ENCODE measurements at places on chromosomes 2 and 18.

- DNase-seq: peak; percentile 74
These were observed at the start of gene TGFA for GRCh38 chr2:70553584-70554337. Gene TGFA, minus strand, starts transcription at chr2:70553826. Its CDS starts 59 bp downstream, at chr2:70553767.

GRCh38 chr2:18153741-18154140 is 275.3 kb downstream of the KCNS3 start:
- no peak for DNase-seq

GRCh38 chr18:64244571-64244970 is 95.7 kb upstream of the LINC00305 start:
- DNase-seq: no peak

DNA sequence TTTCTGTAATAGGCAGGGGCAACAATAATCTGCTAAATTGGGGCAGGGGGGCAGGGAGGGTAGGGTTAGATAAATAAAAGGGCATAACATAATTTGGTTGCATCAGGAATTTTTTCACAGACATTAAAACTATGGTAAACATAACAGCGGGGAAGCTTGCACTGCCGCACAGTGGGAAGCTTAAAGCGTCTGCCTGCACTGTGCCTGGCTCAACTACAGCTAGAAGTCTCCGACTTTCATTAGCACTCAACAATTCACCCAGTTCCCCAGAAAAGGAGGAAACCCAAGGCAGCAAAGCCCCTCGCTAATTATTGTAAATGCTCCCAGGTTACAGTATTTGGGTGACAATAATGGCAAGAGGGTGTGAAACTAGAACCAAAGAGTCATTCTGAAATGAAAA is 562.9 kb downstream of the ARHGAP15 start:
- DNase-seq: no peak

DNA sequence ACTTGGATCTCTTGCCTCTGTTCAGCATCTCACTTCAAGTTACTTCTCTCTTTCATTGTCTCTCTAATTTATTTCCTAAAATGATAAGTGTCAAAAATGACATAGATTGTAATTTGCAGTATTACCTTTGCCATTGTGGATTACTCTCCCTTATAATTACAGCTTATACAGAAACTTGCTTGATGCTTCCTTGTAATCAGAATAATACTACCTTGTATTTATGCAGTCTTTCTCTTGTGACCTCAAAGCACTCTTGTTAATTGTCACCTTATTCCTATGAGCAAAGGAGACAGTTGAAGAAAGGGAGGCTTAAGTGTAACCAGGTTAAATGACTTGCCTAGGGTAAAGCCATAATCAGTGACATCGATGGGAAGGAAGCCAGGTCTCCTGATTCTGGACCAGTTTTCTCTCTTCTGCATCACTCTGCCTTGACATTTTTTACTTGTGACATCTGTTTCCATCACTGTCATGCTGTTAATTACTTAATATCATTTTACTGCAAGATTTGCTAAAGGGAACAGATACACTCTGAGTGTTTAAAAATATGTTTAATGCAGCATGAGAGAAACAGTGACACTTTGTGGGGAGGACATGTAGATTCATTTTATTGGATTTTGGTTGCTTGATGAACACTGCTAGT is 388.6 kb downstream of the PARD3B start:
- no peak for DNase-seq

- no peak for DNase-seq
These were observed 30.1 kb downstream of the KCTD18 start for GRCh38 chr2:200479692-200480265.

GRCh38 chr18:713135-713490 is 683 bp upstream of the ENOSF1 start:
- no peak for DNase-seq
